ENCODE measurements at places on chromosomes 1 and 21.

- DNase-seq: no peak
Measured at GRCh38 chr1:17957588-17958267, 149.9 kb upstream of the IGSF21 start.

- no peak for DNase-seq
Measured at GRCh38 chr1:26203642-26204318, 13.4 kb downstream of the CATSPER4 start.

DNA sequence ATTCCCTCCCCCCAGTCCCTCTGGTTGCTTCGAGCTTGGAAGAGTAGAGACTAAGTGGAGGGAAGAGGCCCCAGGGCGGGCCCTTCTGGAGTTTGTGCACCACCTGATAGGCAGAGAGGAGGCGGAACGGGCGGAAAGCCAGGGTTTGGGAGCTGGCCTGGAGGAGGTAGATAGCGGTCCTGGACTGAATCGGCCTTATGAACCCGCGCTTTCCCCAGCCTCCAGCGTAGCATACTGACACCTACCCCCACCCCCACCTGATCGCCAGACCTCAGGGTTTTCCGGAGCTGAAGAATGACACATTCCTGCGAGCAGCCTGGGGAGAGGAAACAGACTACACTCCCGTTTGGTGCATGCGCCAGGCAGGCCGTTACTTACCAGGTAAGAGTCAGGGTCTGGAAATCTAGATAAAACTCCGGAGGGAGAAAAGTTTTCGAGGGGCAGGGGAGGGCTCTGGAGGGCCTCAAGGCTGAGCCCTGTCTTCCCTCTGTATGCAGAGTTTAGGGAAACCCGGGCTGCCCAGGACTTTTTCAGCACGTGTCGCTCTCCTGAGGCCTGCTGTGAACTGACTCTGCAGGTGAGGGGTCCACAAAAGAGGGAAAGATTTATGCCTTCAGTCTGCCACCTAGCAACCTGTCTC, 705 bp downstream of the UROD start:
- no peak for DNase-seq

DNA sequence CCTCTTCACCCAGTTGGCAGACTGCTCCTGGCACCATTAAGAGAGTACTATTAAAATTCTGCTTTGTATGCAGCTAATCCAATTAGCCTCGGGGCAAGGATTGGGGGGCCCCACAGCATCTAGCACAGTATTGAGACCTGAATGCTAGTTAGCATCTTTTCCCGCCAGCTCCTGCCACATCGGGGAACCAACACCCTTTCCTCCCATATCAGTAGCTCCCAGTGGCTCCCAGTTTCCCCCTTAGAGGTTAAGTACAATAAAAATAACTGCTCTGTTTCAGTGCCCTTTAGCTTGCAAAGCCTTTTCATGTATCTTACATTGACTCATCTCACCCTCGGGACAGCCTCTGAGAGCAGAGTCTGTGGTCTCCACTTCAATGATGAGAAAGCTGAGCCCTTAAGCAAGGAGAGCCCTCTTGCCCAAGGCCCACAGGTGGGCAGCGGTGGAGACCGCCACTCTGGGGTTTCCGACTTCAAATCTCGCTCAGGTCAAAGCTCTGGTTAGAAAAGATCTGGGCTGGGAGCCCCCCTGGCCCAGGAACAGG, 4.2 kb upstream of the PMVK start:
- DNase-seq: no peak

DNA sequence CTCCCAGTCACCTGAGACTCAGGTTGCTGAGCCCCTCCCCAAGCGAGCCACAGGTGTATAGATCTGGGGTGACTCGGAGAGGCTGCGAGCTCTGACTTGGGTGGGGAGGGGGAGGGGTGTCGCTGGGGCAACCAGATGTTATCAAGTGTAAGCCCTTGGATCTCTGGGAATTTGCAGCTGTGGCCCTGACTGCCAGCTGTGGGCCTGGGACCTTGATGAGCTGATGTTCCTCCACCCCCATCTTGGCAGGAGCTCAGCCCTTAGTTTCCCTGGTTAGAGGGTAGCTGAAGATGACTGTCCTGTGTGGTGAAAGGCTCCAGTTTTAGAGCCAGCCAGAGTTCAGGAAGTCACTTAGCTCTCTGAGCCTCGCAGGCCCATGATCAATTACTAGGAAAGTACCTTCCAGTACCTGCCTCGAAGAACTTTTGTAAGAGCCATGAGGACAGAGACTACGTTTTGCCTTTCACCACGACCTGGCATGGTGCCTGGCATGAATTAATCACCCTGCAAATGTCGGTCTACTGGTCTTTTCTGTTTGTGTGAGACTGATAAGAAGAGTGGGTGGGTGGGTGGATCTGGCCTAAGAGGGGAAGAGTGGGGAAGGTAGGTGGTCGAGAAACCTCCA, 55.8 kb downstream of the YARS1 start:
- DNase-seq: no peak

DNA sequence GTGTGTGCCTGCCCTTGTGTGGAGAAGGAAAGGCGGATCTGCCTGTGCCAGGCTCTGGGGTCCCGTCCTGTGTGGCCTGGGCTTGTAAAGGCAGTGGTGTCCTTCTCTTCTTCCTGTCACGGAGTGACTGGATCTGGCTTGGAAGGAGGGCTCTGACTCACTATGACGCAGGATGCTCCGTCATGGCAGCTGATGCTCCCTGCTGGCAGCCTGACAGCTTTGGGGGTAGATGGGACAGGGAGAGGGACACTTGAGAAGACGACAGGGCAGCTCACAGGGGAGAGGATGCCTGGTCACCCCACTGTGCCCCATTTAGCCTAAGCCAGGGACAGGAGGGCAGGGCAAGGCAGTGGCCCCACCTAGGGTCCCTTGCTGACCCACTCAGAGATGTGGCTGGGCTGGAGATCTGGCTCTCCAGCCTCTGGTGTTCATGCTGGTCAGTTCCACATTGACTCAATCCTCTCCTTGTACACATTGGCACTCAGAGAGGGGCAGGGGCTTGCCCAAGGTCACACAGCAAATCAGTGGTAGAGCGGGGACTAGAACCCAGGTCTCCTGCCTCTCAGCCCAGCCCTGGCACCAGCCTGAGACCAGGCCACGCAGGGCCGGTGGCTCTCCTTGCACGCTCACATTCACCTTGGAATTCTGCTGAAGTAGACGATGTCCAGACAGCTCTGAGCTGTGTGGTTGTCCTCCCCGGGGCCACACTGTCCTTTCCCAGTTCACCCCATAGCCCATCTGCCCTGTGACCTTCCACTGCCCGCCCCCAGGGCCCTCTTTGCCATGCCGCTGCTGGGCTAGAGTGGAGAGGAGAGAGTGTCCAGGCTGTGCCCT, 2.8 kb upstream of the FAM131C start:
- DNase-seq: no peak

DNA sequence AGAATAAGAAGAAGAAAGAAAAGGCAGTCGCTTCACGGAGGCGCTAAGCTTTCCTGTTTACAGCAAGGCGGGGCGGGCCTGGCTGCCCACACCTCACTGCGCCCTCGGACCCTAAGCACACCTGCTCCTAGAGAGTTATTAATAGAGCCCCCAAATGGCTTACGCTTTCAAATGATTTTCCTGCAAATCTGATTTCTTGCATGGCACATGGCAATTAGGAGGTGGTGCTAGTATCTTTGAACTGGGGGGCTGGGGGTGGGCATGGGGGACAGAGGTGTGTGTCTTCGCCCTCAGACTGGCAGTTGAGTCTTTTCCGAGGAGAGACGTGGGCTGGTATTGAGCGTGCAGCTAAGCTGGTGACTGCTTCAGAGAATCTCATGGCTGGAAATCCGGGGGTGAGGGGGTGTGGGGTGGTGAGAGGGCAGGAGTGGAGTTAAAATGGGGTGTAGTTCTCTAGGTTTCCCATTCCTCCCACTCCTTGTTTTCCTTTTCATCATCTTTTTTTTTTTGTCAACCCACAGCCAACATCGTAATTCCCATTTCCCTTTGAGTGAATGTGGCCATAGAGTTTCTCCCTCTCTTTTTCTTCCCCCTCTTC, 1.3 kb downstream of the S1PR1 start:
- no peak for DNase-seq

GRCh38 chr1:23657659-23658275, 33.8 kb upstream of the RPL11 start:
- DNase-seq: peak; percentile 4

All from activated CD8-positive, alpha-beta memory T cell treated with anti-CD3 and anti-CD28 coated beads for 1 hour (primary cell).